Endothelial cell (in vitro differentiated cells): ENCODE measurements at places on chromosomes 12 and 14.

DNA sequence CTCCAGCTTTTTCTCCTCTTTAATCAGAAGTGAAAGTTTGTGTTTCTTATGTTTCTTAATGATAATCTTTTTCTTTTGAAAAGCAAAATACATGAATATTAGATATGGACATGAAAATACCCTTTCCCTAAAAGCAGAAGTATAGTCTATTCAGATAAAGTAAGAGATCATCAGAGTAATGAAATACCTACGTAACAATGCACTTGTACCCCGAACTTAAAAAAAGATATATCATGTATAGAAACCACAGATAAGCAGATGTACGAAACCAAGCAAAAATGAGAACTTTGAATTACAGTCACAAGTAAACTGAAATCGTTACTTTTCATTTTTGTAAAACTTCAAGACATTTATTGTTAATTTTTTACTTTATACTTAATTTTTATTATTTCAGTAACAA lies 1.5 kb upstream of the GPR65 start:
- DNase-seq = no peak

- no peak for DNase-seq
Measured at GRCh38 chr12:31729705-31730104, 884 bp upstream of the AMN1 start.

- DNase-seq = no peak
Measured at GRCh38 chr14:102964152-102964730, 41.8 kb downstream of the AMN start.

DNA sequence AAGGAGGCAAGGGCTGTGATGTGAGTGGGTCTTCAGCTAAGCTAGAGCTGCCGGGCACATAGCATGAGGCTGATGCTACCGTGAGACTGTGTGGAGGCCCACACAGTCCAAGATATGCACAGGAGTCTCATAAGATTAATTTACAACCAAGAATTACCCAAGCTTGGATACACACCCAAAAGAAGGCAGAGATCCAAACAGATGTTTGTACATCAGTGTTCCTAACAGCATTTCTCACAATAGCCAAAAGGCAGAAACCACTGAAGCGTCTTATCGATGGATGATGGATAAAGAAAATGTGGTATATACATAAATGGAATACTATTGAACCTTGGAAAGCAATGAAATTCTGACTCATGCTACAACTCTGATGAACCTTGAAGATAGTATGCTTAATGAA lies 40.8 kb upstream of the RIC8B start:
- DNase-seq = no peak

- DNase-seq = no peak
Measured at GRCh38 chr14:102848830-102849525, 71.7 kb downstream of the TRAF3 start.

DNA sequence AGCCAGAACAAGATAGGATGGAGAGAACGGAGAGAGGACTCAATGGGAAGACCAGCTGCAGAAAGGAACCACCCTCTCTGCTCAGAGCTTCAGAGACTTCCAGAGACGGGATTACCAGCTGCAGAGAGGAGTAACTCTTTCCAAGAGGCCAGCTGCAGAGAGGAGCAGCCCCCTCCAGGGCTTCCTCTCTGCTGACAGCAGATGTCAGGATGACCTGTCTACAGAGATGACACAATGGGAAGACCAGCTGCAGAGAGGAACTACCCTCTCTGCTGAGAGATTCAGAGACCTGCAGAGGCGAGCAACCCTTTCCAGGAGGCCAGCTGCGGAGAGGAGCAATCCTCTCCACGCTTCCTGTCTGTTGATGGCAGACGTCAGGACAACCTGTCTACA lies 61.8 kb downstream of the KLRG1 start:
- DNase-seq = no peak

GRCh38 chr12:120352117-120352516 lies 16.8 kb downstream of the MSI1 start:
- DNase-seq = no peak

DNA sequence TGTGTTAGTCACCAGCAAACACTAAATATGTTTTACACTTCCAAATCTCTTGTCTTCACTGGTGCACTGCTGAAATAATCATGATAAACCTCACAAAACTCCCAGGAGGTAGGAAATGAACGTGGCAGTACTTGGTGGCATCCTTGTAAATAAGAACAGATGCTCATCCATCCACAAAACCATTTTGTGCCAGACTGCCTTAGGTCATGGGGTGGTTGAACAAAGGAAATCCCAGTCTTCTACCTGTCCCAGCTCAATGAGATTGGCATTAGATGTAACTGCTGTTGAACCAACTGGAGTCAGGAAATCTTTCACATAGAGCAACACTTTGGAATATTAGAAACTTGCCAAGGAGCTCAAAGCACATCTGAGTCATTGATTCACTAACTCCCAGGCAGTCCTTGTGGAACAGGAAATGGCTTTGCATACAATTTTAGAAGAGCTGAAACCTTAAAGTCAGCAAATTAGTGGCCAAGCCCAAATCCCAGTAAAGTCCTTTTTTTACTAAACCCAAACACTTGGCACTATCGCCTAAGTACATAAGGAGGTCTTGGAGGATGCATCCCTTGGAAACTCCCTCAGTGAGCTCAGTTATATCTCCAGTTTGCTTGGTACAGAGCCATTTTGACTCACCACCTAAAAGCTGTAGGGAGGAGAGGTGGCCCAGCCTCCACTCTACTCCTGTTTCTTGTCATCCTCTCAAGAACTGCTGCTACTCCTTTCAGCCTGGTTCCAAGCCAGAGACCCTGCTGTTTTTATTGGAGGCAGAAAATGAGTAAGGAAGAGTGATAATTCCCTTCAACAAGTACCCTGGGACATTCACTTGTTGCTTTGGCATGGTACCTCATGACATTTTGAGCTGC lies 208.0 kb downstream of the NOVA1 start:
- no peak for DNase-seq

GRCh38 chr14:92409043-92409442 lies 86.1 kb downstream of the SLC24A4 start:
- DNase-seq = no peak

- no peak for DNase-seq
Measured at GRCh38 chr12:34291426-34291901, 269.2 kb downstream of the ALG10 start.

DNA sequence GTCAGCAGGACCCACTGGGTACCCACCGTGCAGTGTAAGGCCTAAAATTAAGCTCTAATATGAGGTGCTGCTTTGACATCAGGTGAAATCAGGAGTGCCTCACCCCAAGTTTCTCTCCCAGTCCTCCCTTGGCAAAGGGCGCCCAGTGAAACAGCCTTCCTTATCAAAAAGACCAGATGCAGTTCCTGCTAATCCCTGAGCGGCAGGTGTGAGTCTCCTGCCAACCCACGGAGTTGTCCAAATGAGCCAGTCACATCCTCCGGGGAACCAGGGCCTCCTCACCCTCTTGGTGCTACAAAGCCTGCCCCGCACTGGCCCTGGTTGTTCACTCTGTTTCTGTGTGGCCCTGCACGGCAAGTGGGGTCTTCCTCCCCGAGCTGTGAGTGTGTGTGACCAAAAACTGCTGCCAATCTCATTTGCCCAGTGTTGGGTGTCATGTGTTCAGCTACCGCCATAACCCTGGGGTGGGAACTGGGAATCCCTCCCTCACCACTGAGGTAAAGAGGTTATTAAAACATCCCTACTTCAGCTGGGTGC lies 20.2 kb upstream of the P2RX4 start:
- no peak for DNase-seq

DNA sequence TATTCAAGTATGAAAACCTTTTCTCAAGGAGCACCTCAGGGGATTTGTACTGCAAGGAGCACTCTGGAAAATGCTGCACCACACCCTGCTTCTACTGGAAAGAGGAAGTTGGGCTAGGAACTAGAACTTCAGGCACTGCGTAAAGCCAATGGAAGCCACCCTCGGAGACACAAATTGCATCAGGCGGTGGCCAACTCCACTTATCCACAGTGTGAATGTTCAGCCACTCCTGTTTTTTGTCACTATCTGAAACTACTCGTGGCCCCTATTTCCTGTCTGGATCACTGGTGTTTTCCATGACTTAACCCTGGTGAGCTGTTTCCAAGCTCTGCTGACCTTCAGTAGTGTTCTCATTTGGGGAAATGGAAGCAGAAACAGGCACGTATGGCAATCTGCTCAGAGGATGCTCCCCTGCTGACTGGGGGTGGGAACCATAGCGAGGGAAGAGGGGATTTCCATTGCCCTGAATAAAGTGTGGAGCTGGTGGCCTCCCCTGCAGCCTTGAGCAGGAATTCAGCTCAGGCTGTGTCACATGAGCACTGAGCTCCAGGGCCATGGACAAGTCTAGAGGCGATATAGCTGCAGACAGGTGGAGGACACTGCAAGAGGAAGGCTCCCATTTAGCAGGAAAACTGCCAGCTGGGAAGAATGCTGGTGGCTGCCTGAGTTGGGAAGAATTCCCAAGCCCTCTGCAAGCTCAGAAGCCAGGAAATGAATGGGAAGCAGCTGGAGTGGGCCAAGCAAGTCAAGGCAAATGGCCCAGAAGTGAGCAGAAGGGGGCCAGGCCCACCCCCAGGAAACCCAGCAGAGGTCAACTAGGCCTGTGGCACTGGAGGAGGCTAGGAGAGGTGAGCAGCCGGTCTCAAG lies 50.5 kb upstream of the RAP1B start:
- DNase-seq = peak; percentile 5

DNA sequence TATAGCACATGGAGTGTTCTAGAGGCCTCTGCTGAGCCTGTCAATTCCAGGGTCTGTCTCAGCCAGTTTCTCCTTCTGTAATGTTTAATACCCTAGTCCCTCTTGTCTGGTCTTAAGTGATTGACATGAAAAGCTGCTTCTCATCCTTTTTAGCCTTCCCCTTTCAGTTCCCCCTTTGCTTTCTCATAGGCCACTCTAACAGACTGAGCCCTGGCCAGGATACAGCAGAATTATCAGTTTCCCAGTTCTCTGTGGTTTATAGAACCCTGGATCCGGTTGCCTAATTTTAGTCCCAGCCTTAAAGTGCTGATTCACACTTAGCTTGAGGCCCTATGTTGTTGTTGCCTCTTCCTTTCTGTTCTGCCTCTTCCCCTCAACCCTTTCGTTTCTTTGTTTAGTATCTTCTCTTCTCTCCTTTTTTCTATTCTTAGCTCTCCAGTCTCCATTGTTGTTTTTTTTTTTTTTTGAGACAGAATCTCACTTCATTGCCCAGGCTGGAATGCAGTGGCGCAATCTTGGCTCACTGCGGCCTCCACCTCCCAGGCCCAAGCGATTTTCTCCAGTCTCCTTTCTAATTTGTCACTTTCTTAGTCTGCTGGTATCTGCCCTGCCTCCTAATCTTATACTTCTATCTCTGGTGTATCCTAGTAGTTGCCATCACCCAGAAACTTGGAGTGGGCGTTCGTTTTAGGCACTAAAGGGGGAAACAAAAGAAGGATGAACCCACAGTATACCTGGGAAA lies 2.9 kb upstream of the BIN2 start:
- DNase-seq = no peak

DNA sequence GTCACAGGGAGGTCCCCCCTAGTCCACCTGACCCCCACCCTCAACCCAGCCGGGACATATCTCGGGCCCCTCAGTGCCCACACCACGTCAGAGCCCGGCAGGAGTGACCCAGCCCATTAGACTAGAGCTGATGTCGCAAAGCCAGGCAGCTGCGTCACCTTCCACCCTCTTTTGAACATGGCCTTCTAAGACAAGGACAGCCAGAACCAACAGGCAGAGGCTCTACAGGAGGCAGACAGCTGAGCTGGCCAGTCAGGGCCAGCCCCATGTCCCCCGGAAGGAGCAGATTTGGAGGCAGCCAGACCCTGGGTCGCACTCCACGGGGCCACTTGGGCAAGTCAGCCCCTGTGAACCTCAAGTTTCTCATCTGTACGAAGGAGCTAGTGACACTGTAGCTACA lies 44.1 kb downstream of the SCARB1 start:
- DNase-seq = no peak
